ENCODE measurements at places on chromosomes 6 and 20. TPM values are rescaled to one million over a fixed set of nuclear protein-coding genes. Genes with fewer than 3 reads are reported as not detected.

GRCh38 chr6:73200735-73201134, 24.6 kb downstream of the KHDC1L start:
- DNase-seq: no peak

DNA sequence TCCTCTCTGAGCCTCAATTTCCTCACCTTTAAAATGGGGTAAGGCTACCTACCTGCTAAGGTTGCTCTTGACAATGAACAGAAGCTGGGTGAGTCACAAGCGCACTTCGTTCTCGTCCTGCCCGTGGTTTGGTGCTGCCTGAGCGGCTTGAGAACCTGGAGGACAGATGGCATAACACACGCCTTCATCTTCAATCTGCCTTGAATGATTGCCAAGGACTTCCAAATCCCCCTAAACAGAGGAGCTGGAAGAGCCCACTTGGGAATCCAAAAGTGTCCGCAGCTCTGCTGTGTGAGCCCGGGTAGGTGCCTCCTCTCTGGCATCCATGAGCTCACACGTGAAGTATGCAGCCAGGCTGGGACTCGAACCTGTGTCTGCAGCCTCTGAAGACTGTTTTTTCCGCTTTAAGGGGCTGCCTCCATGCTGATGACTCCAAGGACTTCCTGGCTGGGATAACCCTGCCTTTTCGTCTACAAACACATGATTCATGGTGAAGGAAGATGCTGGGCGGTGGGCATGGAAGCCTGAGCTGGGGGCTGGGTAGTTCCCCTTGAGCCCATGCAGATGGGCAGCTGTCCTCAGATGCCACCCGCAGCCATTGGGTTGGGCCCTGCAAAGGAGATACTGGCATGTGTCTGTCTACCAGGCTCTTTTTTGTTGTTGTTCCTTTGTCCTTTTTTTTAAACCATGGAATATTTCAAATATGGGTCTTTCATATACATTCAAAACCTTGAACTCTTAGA, 25.3 kb upstream of the CSNK2A1 start:
- no peak for DNase-seq

DNA sequence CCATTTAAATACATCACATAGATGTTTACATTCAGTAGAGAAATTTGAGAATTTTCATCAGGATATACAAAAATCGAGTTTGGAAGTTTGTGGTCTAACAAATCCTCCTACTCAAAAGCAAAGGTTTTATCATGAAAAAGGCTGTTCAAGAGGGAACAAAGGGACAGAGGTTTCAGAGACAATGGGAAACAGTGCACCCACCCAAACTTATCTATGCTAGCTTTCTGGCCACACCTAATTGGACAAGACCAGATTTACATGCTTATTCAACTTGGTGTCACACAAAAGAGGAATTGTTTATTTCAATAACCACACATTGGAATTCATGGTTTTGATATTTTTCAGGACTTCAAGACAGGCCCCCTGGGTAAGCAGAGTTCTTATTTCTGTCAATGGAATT, 28.4 kb upstream of the RSPO3 start:
- no peak for DNase-seq

The NELFCD gene
- 51.3 TPM for total RNA-seq

Data from Karpas-422 (cell line).